ENCODE measurements at places on chromosomes 12 and 14.

- DNase-seq = no peak
Observed at GRCh38 chr12:57611108-57611826, at the start of gene ARHGEF25. ARHGEF25 (plus strand) TSS chr12:57611435; CDS start chr12:57611895, 460 bp downstream.

- DNase-seq = no peak
Observed at GRCh38 chr12:90311561-90311960, 602.9 kb upstream of the ATP2B1 start.

DNA sequence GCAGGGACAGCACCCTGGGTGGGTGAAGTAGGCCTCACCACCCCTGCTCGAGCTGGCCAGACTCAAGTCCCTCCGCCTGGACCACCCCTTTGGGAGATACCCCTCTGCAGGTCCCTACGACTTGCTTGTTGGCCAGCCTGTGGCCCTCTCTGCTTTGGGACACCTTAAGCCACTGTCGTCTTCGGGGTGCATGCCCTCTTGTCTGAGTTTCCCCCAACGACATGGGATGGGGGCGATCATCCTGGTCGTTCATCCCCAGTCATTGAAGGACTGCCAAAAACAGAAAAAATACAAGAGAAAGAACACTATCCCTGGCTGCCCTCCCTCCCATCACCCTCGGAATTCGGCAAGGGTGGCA is 151.1 kb downstream of the DPF3 start:
- no peak for DNase-seq

DNA sequence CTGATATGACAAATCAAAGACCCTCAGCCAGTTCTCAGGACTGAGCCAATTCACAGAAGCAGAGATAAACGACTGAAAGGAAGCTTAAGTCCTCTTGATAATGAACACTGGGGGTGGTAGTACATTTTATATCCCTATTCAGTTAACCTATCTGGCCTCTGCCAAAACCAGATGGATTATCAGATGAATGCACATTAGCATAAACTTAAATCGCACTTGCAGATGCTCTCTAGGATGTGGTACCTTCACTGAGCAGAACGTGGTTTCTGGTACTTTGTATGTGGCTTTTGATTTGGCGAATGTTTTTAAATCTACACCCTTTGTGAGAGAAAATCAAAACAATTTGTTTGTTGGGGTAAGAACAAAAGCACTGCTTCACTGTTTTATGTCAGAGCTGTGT is 21.1 kb upstream of the TAS2R14 start:
- no peak for DNase-seq

GRCh38 chr14:102570334-102570995 is 22.0 kb upstream of the RCOR1 start:
- no peak for DNase-seq

DNA sequence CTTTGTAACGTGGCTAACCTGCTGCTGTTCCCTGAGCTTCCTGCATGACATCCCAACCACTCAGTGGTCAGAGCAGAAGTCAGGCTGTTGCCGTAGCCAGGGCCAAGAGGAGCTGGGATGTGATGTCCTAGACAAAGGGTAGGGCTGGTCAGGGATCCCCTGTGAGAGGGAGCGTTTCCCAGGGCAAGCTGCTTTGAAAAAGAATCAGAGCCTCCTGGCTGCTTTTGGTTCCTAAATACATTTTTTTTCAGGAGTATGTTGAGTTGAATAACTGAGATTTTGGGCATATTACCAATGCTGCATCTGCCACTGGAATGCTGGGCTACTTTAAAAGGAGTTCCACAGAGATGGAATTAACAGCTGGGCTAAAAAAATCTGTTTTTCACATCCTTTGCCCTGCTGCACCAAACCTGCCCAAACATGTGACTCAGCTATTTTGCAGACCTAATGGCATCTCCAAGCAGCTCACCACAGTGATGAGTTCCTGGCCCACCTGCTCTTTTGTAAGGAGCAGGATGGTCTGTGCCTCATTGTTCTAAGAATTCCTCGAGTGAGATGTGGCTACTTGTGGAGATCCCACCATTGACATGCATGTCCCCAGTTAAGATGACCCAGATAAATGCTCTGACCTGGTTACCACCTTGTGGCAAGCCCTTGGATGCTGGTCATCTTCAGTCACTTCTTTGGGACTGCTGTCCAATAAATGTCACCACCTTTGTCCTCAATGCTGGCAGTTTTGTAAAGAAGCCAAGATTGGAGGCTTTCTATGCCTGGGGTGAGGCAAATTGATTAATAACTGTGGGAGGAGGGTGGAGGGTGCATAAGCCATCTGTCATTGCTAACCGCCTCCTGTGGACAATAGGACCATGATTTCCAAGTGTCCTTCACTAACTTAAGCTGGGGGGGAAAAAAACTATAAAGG is 24.1 kb downstream of the ANKRD13A start:
- DNase-seq = no peak

DNA sequence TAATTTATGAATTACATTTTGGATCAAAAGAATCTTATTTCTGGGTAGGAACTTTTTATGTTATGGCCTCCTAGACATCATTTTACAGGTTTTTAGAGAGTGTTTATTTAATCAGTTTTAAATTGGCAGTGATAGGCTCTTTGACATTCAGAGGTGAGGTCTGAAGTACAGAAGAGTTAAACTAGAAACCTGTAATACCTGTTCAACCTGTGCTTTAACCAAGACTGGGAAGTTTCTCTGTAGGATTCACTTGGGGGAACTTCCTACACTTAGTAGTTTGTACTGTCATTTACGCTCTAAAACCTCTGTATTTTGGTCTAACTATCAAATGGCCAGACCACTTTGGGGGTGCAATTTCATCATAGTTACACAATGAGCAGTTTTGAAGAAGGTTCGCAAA is 35.9 kb downstream of the PLEKHA5 start:
- no peak for DNase-seq

GRCh38 chr12:114588061-114588460 is 95.9 kb downstream of the TBX3 start:
- no peak for DNase-seq

DNA sequence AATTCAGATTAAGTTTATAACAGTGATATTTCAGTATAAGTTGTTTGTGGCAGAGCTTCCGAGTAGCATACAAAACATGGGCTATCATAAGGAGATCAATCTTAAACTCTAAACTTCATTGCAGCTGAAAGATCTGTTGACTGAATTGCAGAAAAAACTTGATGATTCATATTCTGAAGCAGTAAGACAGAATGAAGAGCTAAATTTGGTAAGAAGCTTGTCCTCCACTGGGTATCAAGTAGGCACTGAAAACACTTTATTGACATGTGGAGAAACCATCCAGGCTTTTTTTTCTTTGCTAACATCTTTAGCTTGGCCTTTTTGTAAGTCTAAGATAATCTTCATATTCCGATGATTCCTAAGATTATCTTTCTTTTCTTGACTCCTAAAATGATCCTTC is 93.0 kb downstream of the KTN1 start:
- no peak for DNase-seq

GRCh38 chr14:68958553-68958952 is 20.5 kb downstream of the ACTN1 start:
- no peak for DNase-seq

DNA sequence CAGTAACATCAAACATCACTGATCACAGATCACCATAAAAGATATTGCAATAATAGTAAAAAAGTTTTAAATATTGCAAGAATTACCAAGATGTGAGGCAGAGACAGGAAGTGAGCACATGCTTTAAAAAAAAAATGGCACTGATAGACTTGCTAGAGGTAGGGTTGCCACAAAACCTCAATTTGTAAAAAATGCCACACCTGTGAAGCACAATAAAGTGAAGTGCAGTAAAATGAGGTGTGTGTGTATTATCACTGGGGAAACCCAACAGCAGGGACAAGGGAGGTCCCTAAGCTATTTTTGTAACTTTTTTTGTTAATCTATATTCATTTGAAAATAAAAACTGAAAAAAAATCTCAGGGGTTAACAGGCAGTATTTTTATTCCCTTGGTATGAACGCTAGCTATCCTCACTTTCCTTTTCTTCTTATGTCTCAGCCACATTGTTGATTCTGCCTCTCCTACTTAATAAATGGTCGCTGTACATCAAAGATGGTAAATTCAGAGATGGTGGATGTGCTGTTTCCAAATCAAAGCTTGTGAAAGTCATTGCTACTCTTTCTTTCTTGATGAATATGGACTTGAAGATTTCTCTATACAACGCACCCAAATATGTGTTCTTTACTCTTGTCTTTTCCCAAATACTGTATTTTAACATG is 14.0 kb upstream of the KLRD1 start:
- DNase-seq = no peak

DNA sequence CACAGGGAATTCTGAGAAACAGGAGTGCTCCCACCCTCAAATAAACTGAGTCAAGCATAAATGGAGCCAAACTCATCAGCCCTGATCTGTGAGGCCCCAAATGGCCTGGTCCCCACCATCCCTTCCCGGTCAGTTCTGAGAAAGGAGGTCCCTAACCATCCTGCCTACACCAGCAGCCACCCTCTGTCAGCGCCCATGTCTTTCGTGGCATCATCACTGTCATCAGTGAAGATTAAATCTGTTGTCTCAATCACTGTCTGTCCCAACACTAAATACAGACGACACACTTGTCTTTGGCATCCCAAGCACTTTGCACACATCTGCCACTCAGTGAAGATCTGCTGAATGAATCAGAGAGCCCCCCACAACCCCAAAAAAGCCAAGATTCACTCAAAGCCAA is 22.4 kb downstream of the VPS37B start:
- no peak for DNase-seq

- DNase-seq = no peak
Observed at GRCh38 chr14:20997564-20997963, 1.5 kb upstream of the SLC39A2 start.

- no peak for DNase-seq
Observed at GRCh38 chr14:102754370-102755262, 22.6 kb upstream of the TRAF3 start.

- DNase-seq = no peak
Observed at GRCh38 chr14:94114589-94115057, 4.1 kb downstream of the IFI27 start.

DNA sequence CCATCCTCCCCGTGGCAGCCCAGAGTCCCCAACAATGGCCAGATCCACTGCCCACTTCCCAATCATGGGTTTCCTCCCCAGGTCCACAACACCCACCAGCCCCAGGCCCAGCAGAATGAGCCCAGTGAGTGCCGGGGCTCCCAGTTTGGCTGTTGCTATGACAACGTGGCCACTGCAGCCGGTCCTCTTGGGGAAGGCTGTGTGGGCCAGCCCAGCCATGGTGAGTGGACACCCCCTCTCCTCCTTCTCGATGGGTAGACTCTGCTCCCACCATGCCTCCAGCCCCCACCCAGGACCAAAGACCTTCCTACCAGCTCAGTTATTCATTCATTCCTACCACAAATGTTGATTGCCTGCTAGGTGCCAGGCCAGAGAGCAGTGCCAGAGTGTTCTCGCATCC is 23.8 kb downstream of the PAPLN start:
- no peak for DNase-seq

DNA sequence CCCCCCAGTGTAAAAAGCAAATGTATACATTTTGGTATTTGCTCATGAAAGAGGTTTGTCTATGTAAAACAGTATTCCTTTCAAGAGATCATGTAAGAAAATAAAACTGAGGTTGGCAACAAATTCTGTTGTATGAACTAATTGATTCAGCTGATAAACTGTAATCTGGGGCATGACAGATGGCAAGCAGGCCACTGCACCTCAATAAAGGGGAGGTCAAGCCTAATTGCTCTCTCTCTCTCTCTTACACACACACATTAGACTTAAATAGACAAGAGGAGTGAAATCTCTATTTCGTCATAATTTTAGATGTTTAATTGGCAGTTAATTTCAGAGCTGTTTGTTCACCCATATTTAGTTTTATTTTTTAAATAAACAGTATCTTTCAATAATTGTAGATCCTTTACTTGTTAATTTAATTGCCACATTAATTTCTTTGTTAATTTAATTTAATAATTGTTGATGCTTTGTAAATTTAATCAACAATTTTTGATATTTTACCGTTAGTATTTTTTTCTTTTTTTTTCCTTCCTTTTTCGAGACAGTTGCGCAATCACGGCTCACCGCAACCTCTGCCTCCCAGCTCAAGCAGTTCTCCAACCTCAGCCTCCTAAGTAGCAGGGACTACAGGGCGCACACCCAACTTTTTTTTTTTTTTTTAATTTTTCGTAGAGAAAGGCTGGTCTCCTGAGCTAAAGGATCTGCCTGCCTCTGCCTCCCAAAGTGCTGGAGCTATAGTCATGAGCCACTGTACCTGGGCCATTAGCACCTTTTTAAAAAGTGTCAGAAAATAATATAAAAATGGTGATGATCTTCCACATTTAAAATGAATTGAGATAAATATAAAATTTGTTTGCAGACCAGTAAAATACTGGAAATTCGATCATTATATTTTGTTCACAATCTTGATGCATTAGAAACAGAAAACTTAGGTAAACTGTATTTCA is 577.7 kb downstream of the SLC16A7 start:
- no peak for DNase-seq

- DNase-seq = no peak
Observed at GRCh38 chr12:52206304-52207040, 14.7 kb upstream of the KRT80 start.

- no peak for DNase-seq
Observed at GRCh38 chr14:99660794-99661193, 15.9 kb downstream of the HHIPL1 start.

GRCh38 chr12:64178122-64178521 is 44.0 kb downstream of the KICS2 start:
- DNase-seq = no peak

DNA sequence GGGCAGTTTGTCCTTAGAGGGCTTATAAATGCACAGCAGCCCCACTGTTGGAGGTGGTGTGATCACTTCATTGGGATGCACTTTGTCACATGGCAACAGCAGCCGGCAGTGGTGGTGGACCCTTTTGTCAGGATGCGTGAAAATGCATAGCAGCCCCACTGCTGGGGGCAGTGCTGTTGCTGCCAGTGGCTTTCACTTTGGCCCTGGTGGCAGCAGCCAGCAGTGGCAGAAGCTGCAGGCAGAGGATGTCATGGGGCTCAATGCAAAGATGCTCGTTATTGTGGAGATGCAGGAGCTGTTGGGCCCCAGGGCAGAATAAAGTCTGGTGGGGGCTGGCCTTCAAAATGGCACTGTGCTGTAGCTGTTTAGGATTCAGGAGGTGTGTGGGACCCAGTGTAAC is 173.0 kb upstream of the DAAM1 start:
- DNase-seq = no peak

- DNase-seq = no peak
Observed at GRCh38 chr14:38107216-38107631, 100.5 kb upstream of the SSTR1 start.

DNA sequence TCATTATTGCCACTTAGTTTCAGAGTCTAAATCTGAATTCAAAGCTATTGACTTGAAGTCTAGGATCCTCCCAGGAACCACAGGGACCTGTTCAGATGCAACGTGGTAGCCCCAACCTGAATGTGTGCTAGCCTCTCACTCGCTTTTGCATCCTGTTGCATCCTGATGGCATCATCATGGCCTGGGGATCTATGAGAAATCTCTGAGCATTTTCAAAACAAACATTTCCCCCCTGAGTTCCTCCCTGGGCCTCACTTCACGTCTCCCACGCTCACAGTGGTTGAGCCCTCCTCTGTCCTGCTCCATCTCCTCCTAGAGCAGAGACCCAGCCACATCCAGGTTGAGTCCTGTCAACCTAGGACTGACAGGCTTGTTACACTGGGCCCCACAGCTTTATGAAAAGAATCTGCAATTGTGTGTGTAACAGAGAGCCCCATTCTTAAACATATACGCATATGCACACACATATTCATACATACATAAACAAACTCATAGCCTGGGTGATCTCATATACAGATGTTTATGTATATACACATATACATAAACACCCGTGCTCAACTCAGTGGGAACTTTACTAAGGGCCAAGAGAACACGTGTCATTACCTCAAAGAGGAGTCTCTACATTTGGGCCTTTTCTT is 5.4 kb upstream of the KRT72 start:
- DNase-seq = no peak

- DNase-seq = no peak
Observed at GRCh38 chr14:101977311-101978071, 13.1 kb downstream of the DYNC1H1 start.

GRCh38 chr14:22305607-22306006 is 283.4 kb downstream of the DAD1 start:
- no peak for DNase-seq

All from DMS153 (cell line).